ENCODE measurements at places on chromosomes 12 and 14.

- DNase-seq: peak; percentile 63
Measured at GRCh38 chr14:21039585-21040369, 2.4 kb upstream of the RNASE7 start.

- peak; percentile 30 for DNase-seq
Measured at GRCh38 chr14:68548194-68549076, 244.4 kb downstream of the ZFP36L1 start.

- no peak for DNase-seq
Measured at GRCh38 chr14:31592631-31593030, 31.4 kb downstream of the NUBPL start.

DNA sequence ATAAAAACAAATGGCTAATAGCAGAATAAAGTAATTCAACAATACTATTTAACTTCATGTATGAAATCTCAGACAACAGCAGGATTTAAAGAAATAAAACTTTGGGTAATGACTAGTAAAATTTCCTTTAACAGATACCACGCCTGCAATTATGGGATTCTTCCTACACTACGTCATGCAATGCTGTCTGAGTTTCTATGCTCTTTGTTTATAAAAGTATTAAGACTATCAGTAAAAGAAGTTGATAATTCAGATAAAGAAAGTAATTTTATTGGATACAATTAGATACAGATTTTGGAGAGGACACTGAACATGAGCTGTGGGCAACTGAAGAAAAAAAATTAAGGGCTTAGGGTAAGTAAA lies 308.4 kb upstream of the LRFN5 start:
- DNase-seq: no peak

GRCh38 chr14:75295061-75295461 lies 16.4 kb downstream of the FOS start:
- no peak for DNase-seq

- DNase-seq: no peak
Measured at GRCh38 chr12:103676893-103677292, 89.8 kb downstream of the STAB2 start.

DNA sequence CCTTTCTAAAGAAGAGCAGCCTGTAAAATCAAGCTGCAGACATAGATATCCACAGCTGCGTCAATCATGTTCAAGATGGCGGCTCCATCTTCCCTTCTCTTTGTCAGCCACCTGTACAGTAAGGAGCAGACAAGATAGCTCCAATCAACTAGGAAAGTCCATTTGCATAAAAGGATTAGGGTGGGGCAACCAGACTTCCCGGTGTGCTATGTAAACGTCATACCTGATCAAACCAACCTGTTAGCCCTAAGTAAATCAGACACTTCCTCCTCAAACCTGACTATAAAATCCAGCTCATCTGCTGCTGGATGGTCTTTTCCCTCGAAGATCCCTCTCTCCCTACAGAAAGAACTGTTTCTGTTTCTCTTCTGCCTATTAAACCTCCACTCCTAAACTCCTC lies 60.1 kb downstream of the BCAT1 start:
- no peak for DNase-seq

GRCh38 chr14:101713621-101714349 lies 47.7 kb upstream of the PPP2R5C start:
- no peak for DNase-seq

- DNase-seq: no peak
Measured at GRCh38 chr12:103801709-103802585, 39.1 kb downstream of the NT5DC3 start.

DNA sequence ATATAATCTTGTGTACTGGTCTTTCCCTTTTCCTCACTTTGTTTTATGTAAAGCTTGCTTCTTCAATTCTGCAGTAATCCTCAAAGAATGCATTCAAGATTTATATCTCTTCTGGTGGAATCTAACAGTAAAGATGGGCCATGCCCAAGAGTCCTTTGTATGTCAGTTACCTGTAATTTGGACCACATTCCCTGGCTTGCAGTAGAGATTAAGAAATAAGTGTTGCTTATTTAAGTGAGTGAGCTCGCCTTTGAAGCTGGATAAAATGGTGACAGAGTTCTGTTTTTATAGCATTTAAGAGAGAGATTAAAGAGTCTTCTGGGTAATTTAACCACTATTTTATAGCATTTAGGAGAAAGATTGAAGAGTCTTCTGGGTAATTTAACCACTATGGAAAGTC lies 262.1 kb upstream of the ATP2B1 start:
- no peak for DNase-seq

DNA sequence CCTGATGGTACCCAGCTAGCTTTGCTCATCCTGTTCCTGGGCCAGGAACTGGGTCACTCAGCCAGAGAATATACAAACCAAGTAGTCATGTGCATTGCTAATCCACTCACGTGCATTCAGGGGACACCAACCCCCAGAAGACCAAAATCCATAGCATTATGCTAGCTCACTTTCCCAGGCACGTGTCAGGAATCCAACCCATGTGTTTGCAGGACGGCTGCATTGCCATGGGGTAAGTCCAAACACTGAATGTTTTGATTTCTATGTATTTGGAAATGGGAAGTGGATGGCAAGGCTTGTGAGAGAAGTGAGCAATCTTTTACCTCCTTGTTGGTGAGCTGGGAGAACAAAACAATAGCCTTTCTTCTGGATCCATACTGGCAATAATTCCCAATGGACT lies 87.1 kb upstream of the FOXN3 start:
- no peak for DNase-seq

- no peak for DNase-seq
Measured at GRCh38 chr14:54609576-54609975, 42.6 kb downstream of the SAMD4A start.

DNA sequence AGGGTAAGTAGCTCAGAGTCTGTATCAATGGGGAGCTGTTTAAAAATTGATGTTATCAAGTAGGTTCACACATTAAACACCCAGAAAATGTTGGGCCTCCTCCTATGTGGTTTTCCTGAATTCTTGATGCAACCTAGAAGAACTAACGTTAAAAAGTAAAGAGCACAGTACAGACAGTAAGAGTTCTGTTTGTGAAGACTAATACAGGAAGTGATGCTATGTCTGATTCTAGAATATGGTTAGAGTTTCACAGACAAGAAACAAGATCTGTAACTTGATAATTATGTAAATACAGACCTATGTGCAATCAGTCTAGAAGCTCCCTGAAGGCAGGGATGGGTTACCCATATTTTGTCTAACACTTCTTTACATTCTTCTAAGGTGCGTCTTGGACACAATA lies 214.9 kb upstream of the BTG1 start:
- DNase-seq: no peak

GRCh38 chr12:118098911-118099671 lies 4.7 kb downstream of the VSIG10 start:
- no peak for DNase-seq
